ENCODE measurements at places on chromosomes 3 and 15. TPM values are rescaled to one million over a fixed set of nuclear protein-coding genes. Genes with fewer than 3 reads are reported as not detected.

The GCNT3 gene
- total RNA-seq, result 0.92 TPM

The SLC28A1 gene
- total RNA-seq, result 1.6 TPM

The TNFAIP8L3 gene
- total RNA-seq, result 42.0 TPM

The SLC12A1 gene
- 0.68 TPM for total RNA-seq

The CCR9 gene
- not detected for total RNA-seq

The IL17RB gene
- not detected for total RNA-seq

The SCAPER gene
- 29.6 TPM for total RNA-seq

The ACSBG1 gene
- total RNA-seq, result not detected

The FEZF2 gene
- total RNA-seq, result not detected

The FAM107A gene
- total RNA-seq, result 63.6 TPM

DNA sequence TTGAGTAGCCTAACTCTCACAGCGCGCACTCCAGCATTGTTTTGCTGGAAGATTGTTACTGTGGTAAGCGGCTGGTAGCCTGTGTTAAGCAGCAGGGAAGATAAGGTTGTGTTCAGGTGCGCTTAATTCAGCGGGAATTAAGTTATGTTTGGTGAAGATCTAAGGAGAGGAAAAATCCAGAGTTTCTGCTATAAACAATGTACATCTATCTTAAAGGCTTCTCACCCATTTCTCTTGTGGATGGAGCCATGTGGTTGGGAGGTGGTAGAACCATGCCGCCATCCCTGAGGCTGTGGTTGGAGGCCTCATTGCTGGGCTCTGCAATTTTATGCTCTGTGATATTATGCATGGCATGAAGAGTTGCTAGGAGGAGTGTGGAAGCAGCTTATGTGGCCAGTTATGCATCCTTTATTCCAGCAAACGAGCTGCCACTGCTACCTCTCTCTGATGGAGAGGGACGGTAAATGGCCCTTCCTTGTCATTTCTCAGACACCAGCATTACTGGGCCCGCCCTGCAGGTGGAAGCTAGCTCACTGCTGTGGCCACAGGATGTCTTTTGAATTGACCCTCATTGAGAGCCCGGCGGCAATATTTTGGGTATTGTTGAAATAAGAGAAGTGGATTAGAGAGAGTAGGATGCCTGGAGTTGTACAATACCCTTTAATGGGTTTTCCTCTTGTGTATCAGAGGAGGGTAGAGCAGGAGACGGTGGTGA lies 1.3 kb downstream of the MINAR1 start:
- no peak for DNase-seq
- no peak overlapping the region for H3K27ac ChIP-seq
- no peaks in the 10 kb centered on the region for H3K4me1 ChIP-seq
- H3K36me3 ChIP-seq, result no peaks in the 10 kb centered on the region
- no peak overlapping the region for H3K4me3 ChIP-seq

- DNase-seq, result no peak
- no peaks in the 10 kb centered on the region for H3K4me1 ChIP-seq
- H3K27ac ChIP-seq, result no peak overlapping the region
- no peaks in the 10 kb centered on the region for H3K36me3 ChIP-seq
- H3K4me3 ChIP-seq, result no peak overlapping the region
- no peaks in the 10 kb centered on the region for H3K27me3 ChIP-seq
These were observed 151.7 kb upstream of the GRM7 start for GRCh38 chr3:6709178-6709577.

GRCh38 chr15:61943992-61944391 lies 116.3 kb downstream of the VPS13C start:
- no peak overlapping the region for H3K27ac ChIP-seq
- no peaks in the 10 kb centered on the region for H3K27me3 ChIP-seq
- H3K36me3 ChIP-seq, result peaks cover 9% of the 10 kb centered on the region
- H3K4me3 ChIP-seq, result no peak overlapping the region

DNA sequence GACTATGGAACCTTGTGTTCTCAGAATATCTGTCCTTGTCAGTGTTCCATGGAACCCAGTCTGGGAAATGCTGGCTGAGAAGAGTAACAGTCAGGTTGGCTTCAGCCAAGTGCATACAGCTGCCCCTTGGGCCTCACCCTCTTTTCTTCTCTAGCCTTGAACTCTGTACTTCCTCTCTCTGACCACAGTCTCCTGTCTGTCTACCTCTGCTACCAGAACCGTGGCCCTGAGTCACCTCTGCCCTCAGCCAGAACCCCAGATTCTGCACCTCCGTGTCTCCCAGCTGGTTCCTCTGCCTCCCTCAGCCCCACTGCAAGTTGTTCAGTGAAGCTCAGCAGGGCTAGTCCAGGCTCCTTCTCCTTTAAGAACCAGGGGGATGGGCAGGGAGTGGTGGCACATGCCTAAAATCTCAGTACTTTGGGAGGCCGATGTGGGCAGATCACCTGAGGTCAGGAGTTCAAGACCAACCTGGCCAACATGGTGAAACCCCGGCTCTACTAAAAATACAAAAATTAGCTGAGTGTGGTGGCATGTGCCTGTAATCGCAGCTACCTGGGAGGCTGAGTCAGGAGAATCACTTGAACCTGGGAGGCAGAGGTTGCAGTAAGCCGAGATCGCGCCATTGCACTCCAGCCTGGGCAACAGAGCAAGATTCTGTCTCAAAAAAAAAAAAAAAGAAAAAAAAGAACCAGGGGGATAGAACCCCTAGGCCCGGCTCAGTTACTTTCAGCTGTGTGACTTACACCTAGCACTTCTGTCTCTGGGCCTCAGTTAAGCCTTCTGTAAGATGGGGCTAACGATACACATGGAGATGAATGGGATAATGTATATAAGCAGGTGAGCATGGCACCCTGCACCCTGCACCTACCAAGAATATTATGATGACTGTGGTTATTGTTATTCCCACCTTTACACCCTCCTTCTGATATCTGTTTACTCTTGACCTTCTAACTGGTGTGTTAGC lies 24.3 kb upstream of the TATDN2 start:
- H3K4me3 ChIP-seq, result no peak overlapping the region
- peak overlapping the region; percentile 15 for H3K27ac ChIP-seq
- H3K4me1 ChIP-seq, result peaks cover 5% of the 10 kb centered on the region
- no peaks in the 10 kb centered on the region for H3K27me3 ChIP-seq
- peaks cover 15% of the 10 kb centered on the region for H3K36me3 ChIP-seq

- H3K36me3 ChIP-seq, result no peaks in the 10 kb centered on the region
- H3K27ac ChIP-seq, result no peak overlapping the region
- no peaks in the 10 kb centered on the region for H3K27me3 ChIP-seq
- no peaks in the 10 kb centered on the region for H3K4me1 ChIP-seq
- DNase-seq, result no peak
These were observed 12.6 kb downstream of the FAM107A start for GRCh38 chr3:58564456-58565160.

GRCh38 chr15:39593071-39593655 lies 12.3 kb downstream of the THBS1 start:
- no peak for DNase-seq
- no peaks in the 10 kb centered on the region for H3K4me1 ChIP-seq
- H3K4me3 ChIP-seq, result no peak overlapping the region
- H3K27me3 ChIP-seq, result no peaks in the 10 kb centered on the region

DNA sequence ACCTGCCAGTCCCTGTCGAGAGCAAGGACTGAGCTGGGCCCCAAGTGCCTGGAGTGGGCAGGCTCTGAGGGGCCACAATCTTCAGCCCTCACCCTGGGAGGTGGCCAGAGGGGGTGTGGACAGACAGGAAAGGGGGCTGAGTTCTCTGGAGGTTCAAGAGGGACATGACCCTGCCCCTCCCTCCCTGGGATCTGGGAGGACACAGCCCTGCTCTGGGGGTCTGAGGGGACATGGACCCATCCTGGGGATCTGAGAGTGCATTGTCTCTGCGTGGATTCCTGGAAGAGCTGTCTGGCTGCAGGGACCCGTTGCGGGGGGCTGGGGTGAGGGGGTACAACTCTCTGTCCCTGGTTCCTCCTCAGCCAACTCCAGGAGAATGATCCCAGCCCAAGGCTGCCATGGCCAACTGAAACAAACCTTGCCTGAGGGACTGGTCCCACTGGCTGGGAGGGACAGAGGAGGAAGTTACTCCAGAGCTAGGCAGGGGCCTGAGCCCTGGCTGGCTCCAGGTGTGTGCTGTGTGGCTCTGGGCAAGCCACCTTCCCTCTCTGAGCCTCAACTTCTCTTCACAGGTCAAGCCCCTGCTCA lies 29.0 kb downstream of the PTH1R start:
- peaks cover 25% of the 10 kb centered on the region for H3K4me1 ChIP-seq
- no peaks in the 10 kb centered on the region for H3K27me3 ChIP-seq
- H3K36me3 ChIP-seq, result no peaks in the 10 kb centered on the region
- no peak overlapping the region for H3K4me3 ChIP-seq
- H3K27ac ChIP-seq, result no peak overlapping the region

DNA sequence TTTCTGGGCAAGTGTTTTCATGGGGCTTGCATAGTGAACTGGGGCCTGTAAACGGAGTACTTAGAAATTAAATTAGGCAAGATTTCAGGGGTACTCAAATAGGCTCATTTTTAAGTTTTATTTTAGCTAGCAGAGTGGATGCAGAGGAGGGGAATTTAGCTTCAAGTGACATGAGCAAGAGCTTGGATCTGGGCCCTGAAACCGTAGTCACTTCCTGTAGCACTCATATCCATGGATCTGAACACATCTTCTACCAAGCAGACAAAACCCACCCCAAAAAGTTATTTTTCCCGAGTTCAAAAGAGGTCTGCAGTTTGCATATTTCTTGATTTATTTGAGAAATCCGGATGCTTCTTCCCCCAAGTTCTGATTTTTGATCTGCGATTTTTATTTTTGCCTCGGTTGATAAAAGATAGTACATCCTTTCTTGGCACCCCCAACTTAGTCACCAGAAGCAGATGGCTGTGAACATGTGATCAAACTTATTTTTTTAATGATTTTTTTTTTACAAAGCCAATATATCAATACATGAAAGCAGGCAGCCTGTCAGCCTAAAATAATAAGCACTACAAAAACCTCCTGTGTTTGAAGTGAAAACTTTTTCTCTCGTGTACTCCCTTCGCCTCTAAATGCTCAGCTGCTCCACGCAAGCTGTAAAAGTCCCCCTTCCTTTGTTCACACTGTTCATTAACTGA lies 36.6 kb upstream of the STT3B start:
- H3K27ac ChIP-seq, result no peak overlapping the region
- DNase-seq, result no peak
- no peak overlapping the region for H3K4me3 ChIP-seq
- H3K27me3 ChIP-seq, result no peaks in the 10 kb centered on the region

GRCh38 chr3:65540666-65541065 lies 498.1 kb downstream of the MAGI1 start:
- no peak for DNase-seq
- no peaks in the 10 kb centered on the region for H3K36me3 ChIP-seq
- peaks cover 9% of the 10 kb centered on the region for H3K4me1 ChIP-seq
- H3K27ac ChIP-seq, result no peak overlapping the region
- no peak overlapping the region for H3K4me3 ChIP-seq

DNA sequence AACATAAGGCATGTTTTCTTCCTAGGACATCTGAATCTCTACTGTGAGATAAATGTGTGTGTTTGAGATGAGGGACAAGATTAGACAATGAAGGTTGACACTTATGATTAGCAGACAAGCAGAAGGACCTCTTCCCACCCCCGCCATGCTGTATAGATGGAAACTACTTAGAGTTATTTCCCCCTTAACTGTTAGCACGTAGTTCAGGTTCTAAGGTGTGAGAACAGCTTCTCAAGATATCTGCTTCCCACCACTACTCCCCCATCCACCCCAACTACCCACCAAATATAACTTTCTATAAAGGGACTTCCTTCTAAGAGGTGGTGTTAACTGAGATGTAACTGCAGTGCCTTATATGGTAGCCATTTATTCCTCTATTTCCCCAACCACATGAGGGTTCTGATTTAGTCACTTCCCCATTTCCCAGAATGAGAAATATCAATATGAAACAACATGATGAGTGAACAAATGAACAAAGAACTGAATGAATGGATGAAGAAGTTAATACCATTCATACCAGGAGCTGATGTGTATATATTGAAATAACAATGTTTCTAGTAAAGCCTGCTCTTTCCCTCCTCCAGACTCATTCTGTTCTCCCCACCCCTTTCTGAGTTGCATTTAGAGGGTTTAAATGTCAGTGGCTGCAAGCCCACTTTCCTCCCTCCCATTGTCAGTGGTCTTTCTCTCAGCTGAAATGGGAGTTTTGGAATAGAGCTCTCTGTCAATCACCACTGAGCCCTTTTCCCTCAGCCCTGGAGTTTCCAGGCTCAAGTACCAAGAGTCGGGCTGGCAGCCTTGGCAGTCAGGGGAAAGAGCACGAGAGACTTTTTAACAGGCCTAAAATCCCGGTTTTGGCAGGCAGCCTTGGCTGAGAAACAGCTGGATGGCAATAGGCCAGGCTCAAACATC lies 7.7 kb upstream of the RFTN1 start:
- H3K4me3 ChIP-seq, result no peak overlapping the region
- H3K27me3 ChIP-seq, result no peaks in the 10 kb centered on the region
- H3K36me3 ChIP-seq, result no peaks in the 10 kb centered on the region

- peaks cover 4% of the 10 kb centered on the region for H3K4me1 ChIP-seq
- no peaks in the 10 kb centered on the region for H3K36me3 ChIP-seq
- peak overlapping the region; percentile 14 for H3K4me3 ChIP-seq
- no peak overlapping the region for H3K27ac ChIP-seq
- peaks cover 5% of the 10 kb centered on the region for H3K27me3 ChIP-seq
These were observed 1.5 kb downstream of the CCK start for GRCh38 chr3:42264399-42265058.

DNA sequence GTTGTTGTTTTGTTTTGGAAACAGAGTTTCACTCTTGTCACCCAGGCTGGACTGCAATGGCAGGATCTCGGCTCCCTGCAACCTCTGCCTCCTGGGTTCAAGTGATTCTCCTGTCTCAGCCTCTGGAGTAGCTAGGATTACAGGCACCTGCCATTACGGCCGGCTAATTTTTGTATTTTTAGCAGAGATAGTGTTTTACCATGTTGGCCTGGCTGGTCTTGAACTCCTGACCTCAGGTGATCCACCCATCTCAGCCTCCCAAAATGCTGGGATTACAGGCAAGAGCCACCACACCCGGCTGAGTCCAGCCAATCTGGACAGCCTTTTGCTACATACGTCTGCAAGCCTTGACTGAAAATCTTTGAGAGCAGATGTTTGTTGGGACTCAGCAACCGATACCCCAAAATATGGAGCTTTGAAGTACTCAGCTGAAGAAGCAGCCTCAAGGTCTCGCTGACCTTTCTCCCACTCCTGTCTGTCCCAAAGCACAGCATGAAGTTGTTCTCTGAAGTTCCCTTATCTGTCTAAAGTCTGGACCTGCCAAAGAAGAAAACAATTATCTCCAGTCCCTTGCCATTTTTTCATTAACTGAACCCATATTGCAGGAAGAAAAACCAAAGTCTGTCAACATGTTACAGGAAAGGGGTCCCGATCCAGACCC lies 9.6 kb upstream of the NUP210 start:
- no peak for DNase-seq
- H3K27me3 ChIP-seq, result no peaks in the 10 kb centered on the region

- no peak overlapping the region for H3K4me3 ChIP-seq
- H3K27me3 ChIP-seq, result no peaks in the 10 kb centered on the region
- no peaks in the 10 kb centered on the region for H3K36me3 ChIP-seq
- DNase-seq, result no peak
- no peak overlapping the region for H3K27ac ChIP-seq
- H3K4me1 ChIP-seq, result no peaks in the 10 kb centered on the region
These were observed 541.6 kb upstream of the ALCAM start for GRCh38 chr3:104825116-104825515.
